ENCODE measurements at places on chromosomes 5 and 9.

GRCh38 chr5:131756942-131757341, 39.9 kb downstream of the FNIP1 start:
- DNase-seq, result no peak

DNA sequence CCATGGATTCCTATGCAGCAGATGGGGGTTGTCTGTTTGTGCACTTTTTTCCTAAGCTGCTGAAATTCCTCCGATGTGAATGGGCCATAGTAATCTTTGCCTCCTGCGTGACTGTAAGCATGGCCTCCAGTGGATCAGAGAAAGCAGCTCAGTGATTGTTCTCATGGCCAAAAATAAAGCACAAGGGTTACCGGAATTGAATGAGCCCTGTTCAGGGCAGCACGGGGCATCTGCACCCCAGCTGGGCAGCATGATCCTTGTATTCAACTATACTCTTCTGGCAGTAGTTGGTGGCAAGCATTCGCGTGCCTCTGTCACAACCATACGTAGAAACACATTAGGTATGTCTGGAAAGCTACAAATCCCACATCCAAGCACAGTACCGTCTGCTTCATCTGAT, 193.9 kb downstream of the RORB start:
- no peak for DNase-seq

- no peak for DNase-seq
Observed at GRCh38 chr9:3137347-3137695, 293.4 kb upstream of the PUM3 start.

DNA sequence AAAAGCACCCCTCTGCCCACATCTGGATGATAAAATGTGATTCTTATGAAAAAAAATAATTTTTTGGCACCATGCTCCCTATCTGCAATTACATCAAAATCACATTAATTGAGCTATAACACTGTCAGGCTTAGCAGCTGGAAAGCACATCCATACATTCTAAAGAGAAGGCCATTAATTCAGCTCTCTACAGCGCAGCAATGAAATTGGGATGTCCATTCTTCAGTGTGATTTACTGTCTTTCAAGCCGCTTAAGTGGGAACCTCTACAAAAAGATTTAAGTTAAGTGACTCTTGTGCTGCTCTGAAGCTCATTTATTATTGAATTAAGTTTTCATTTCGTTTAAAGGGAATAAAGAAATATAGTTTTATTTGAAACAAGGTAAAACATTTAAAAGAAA, 171.3 kb downstream of the EBF1 start:
- no peak for DNase-seq

DNA sequence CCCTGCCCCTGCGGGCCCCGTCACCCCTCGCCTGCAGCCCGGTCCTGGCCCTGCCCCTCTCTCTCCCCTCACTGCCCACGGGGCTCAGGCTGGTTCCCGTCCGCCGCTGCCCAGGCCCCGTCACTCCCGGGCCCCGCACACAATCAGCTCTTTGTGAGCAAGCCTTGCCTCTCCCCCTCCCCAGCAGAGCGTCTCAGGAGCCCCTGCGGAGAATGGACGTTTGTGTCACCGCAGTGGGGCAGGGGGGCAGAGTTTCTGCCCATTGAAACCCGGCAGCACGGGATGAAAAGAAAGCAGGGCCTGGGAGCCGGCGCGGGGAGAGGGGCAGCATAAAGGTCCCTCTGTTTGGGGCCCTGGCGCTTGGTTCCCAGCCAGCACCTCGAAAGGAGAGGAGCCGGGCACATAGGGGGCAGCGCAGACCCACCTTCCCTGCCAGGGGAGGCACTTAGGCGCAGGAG, 13.5 kb upstream of the NUP214 start:
- no peak for DNase-seq

DNA sequence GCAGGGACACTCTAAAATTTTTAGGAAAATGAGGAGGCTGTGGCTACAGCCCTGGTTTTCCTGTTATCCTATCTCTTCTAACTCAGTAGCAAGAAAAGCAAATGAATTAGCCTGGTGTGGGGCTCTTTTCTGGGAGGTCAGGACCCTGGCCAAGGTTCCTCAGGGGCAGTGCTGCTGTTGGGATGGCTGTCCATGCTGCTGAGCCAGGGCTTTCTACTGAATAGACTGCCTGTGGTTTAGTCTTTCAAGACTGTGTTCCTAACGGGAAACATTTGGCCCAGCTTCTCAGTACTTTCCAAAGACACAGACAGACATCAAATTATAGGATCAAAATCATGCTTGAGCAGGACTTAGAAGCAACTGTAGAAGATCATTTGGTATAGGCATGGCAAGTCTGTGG, 18.1 kb downstream of the TNC start:
- DNase-seq, result no peak

- DNase-seq, result no peak
Observed at GRCh38 chr9:69894720-69895119, 74.1 kb downstream of the CFAP95 start.

DNA sequence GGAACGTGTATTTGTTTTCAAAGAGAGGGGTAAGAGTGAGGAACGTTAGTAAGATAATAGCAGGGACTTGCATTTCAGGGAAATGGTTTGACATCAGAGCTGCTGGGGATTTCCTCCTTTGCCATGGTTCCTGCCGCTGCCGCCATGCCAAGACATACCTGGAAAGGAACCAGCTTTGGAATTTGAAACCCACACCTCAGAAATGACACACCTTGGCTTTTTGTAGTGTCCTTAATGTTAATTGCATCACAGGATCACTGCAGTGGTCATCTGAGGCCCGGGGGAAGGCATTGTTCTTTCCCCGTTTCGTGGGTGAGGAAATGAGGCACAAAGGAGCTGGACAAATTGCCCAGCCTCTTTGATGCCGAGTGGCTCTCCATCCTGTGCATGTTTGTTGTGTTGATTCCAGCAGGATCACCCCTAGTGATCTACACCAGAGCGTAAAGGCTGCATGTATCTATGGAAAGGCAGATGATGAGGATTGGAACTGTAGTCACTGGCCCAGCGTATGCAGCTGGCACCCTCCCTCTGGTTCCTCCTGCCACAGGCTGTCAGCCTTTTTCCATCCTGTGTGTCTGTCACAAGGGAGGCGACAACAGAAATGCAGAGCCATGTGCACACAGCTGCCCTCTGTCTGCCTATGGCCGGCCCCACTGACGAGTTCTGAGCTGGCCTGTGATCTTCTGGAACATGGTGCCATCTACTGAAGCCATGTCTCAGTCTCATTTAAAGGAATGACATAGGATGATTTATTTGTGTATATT, 37.8 kb downstream of the SLC46A2 start:
- DNase-seq, result no peak

- DNase-seq, result peak; percentile 72
Observed at GRCh38 chr9:124818431-124819281, 34.6 kb upstream of the WDR38 start.

GRCh38 chr5:170247363-170247762, 14.6 kb downstream of the C5orf58 start:
- DNase-seq, result no peak

DNA sequence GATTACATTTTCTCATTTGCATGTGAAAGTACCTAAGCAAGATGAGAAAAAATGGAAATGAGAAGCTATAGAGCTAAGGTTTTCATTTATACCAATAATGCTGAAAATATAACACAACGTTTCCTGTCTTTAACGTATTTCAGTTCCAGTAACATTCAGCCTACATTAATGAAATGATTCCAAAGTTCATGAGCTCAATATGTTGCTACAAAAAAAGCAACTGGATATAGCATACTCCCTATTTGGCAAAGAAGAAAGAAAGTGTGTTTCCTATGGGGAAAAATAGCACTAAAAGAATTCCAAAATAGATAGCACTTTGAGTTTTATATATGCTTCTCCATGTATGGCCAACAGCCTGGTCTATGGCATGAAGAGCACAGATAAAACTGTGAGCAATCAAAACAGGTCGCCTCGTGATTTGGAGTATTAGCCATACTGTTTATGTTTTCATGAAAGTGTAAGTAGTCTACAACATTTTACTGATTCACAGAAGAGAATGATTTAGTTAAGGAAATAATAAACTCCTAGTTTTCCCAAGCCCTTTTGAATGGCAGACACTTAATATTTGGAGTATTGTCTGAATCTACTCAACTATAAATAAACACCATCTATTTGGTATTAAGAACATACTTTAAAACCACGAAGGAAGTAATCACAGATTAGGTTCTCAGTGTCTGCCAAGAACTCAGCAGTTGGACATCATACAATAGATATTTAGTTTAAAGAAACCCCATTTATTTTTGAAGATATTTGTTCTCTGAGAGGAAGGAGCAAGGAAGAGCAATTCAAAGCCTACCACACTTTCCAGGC, 258.7 kb upstream of the RASA1 start:
- peak; percentile 33 for DNase-seq

DNA sequence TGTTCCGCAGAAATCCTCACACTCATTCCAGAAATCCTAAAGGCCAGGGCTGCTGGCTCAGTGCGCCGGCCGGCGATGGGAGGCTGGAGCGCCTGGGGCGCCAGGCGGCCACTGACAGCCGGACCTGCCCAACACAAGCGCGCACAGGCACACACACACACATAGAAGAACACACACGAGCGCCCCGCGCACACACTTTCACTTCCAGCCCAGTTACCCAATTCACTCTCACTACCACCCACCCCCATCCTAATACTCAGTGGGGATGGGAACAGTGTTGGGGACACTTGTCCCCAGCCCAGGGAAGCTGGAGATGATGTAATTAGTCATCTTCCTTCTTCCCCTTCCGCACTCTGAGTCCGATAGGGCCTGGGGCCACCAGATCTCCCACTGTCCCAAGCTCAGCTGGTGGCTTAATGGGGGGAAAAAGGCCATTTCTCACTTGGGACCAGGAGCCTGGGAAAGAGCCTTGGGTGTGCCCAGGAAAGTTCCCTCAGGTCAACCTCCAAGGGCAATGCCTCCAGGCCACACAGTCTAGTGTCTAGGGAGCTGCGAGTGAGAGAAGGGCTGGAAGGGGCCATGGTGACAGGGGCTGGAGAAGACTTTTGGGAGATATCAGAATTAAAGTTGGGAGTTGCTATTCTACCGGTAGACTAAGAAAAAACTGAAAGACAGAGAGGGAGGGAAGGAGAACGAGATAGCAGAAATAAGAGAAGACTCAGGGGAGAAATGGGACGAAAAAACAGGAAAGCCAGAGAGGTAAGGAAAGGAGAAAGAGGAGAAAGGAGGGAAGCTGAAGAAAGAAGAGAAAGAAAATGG, 1.7 kb downstream of the EBF1 start:
- no peak for DNase-seq

- no peak for DNase-seq
Observed at GRCh38 chr9:116566677-116567488, 120.2 kb upstream of the TRIM32 start.

GRCh38 chr5:108046955-108047670, 334.8 kb downstream of the FBXL17 start:
- DNase-seq, result no peak

GRCh38 chr9:72982146-72982799, 29.4 kb upstream of the ALDH1A1 start:
- peak; percentile 44 for DNase-seq

DNA sequence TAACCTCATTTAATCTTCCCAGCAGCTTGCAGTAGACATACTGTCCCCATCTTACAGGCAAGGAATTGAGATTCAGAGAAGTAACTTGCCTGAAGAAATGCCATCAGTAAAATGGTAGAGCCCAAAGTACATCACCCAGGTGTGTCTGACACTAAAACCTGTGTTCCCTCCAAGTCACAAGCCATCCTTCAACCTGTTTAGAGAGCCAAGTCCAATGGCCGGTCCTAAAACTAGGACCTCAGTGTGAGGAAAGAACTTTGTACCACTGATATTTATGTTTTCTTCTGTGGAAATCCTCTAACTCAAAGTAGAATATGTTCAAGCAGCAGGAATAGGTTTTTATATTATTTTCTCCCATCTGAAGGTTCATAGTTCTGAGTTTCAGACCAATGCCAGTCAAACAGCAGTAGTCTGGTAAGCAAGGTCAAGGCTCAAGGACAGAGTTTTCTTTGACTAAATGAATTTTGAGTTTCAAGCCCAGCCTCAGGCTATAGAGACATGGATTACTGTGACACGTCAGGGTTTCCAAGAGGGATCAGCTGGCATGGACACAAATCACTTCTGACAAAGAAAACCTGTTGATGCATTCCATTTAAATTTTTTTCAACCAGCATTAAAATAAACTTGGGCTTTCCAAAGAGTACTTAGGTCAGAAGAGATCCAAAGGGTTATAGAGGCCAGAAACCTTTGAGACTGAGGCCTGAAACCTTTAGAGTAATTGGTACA, 80.9 kb upstream of the PLPP6 start:
- no peak for DNase-seq
